ENCODE measurements at places on chromosomes 4 and X.
A peak's percentile ranks its signal among the peaks of the same experiment; 100 is the strongest.

- peak; percentile 31 for DNase-seq
Observed at GRCh38 chr4:78057135-78057599, at the start of gene FRAS1. TSS of gene FRAS1 (plus strand) at chr4:78057323. CDS start at chr4:78058010, 687 bp downstream.

- no peak for DNase-seq
Observed at GRCh38 chr4:14236359-14236758, 608.8 kb upstream of the BOD1L1 start.

GRCh38 chr4:7239101-7239820 lies 46.9 kb downstream of the SORCS2 start:
- no peak for DNase-seq

DNA sequence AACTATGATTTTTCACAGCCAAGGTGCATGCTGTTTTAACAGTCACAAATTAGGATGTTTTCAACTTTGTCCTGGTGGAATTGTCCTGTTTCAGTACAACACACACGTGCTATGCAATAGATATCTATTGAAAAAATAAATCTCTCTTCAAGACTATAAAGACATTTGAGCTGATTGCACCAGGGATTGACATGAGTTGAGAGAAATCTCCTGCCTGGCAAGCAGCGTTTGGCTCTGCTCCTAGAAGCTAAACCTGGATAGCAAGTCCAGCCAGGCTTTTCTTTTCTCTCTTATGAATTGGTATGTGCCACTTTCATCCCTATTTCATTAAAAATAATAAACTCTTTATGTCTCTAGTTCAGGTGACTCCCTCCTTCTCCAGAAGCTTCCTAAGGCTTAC lies 16.6 kb upstream of the NPNT start:
- DNase-seq = no peak

GRCh38 chr4:8273450-8273849 lies 3.9 kb downstream of the HTRA3 start:
- DNase-seq = no peak

DNA sequence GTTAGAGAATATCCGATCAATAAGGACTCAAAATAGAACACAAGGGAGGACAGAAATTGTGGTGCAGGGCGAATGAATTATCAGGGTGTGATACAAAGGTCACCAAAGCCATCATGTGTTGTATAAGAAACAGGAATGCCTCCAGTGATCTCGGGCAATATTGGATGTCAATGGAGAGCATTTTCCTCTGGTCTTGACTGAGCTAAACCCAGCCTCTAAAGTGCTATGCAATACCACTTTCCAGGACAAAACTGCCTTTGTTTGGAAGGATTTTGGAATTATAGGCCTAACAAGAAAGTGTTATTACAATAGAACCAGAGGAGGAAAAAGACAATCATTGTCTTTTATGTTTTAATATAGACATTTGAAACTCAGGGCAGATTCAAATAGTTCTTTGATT lies 281.7 kb downstream of the CHM start:
- no peak for DNase-seq

DNA sequence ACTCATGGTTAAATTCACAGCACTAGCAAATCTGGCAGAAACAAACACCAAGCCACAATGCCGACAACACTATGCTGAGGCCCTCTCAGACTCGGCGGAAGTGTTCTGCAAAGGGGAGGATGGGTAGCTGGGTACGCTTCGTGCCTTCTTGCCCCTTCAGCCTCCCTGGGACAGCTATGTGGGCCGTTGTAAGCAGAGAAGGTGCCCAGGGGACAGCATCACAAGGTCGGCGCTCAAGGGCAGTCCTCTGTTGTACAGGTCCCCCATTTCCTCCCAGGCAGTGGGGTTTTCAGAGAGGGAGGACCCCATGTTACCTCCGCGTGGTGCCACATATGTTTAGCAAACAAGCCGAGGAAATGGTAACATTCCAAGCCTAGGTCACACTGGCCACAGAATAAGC lies 173.6 kb downstream of the AFAP1 start:
- DNase-seq = no peak

GRCh38 chr4:166039822-166040221 lies 166.8 kb downstream of the TLL1 start:
- DNase-seq = no peak

DNA sequence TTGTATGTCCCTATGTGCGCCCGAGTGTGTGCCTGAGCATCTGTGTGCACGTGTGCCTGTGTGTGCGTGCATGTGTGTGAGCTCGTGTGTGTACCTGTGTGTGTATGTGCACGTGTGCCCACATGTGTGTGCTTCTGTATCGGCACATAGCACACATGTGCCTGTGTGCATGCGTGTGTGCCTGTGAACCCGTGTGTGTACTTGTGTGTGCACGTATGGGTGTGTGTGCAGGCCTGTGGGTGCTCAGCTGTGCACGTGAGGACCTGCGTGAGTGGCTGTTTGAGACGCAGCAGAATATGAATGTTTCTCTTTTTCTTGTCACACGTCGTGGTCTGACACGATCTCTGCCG lies 4.3 kb downstream of the AKAP17A start:
- DNase-seq = no peak

DNA sequence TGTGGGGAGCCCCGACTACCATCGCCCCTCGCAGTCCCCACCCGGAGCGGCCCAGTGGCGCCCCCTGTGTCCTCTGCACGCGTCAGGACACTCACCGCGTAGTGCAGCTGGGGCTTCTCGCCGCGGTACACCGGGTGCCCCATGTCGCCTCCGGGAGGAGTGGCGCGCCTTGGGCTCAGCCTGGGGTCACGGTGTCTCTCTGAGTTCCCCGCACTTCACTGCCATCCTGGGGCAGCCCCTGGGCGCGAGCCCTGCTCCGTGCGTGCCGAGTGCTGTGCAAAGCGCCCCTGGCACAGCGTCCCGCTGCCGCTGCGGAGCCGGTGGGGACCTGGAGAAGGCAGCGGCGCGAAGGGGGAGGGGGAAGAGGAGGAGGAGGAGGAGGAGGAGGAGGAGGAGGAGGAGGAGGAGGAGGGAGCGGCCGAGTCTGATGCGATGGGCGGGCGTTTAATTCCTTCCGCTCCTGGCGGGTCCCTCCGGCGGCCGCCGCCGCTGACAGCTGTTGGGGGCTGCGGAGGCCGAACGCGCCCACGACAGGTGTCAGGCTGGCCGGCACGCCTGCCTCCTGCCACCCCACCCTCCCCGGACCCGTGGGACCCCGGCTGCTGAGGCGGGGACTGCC lies 134.3 kb downstream of the AMELX start:
- DNase-seq = no peak

- no peak for DNase-seq
Observed at GRCh38 chrX:22527302-22527701, 254.6 kb downstream of the CBLL2 start.

GRCh38 chr4:40299811-40300292 lies 35.3 kb upstream of the CHRNA9 start:
- no peak for DNase-seq

DNA sequence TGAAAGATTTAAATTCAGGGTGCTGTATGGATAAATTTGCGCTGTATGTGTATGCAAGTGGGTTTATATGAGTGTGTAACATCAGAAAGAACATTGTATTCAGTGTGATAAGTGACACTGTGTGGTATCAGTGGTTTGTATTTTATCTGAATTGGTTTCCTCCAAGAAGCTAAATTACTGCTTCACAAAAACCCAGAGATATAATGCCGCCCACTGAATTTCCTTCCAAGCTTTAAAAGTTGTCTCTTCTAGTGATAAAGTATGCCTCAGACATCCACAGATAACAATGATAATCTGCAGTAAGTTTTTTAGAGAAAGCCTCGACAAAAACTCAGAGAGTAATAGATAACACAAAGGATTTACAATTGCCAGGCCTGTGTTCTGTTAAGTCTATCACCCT lies 710.6 kb upstream of the HS3ST1 start:
- no peak for DNase-seq

- DNase-seq = peak; percentile 18
Observed at GRCh38 chrX:86946569-86946968, 571.0 kb upstream of the KLHL4 start.

DNA sequence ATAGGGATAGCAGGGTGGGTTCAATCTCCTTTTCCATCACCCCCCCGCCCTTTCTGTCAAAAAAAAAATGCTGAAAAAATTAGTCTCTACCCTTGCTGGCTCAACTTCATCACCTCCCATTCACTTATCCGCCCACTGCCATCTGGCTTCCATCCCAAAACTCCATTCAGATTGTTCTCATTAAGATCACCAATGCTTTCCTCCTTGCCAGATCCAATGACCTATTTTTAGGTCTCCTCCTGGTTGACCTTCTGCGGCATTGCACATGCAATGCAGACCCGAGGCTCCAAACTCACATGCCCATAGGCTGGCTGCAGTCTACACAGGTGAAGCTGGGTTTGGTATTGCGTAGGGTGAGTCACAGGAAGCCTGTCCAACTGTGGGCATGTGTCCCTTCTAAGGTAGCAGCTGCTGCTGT lies 21.1 kb upstream of the STIM2 start:
- DNase-seq = peak; percentile 55

DNA sequence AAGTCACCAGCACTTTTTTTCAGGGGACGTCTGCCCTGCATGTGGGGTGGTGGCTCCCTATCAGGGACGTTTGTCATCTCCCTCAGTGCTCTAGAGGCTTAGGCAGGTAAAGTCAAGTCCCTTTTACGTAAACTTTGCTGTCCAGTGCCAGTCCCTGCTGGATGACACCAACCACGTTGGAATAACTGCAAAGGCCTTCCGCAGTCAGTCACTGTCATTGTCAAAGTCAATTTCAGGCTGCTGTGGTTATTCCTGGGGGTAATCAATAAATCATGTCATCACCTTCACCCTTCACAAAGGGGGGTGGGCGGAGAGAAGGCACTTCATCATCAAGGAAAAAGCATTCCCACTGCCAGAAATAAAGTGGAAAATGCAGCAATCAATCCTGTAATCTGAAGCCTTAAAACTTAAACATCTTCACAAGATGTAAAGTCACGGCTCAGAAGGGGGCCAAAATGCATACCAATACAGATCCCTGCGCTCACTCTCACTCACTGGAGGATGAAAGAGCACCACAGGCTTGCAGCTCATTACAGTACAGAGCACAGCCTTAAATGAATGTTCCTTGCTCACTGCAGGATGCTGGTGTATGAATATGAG lies 56.2 kb downstream of the CLDN22 start:
- DNase-seq = peak; percentile 75

- DNase-seq = peak; percentile 85
Observed at GRCh38 chr4:15327311-15328298, 100.2 kb upstream of the C1QTNF7 start.

GRCh38 chr4:122246551-122246950 lies 94.4 kb downstream of the BLTP1 start:
- no peak for DNase-seq

DNA sequence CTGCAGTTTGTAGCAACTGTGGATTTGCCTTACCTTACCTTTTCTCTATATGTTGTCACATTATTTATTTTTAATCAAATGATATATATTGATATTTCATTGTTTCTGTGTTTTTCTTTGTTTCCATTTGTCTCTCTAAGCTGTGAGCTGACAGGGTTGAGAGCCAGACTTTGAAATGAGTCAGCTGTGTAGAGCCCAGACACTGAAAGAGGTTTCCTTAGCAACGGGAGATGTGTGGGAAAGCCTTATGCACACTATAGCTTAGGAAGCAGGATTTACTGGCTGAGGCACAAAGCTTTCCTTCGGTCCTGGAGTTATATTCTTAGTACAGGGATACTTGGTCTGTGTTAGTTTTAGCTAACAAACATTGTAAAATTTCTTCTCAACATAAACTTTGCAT lies 192.2 kb downstream of the FGF13 start:
- peak; percentile 3 for DNase-seq

DNA sequence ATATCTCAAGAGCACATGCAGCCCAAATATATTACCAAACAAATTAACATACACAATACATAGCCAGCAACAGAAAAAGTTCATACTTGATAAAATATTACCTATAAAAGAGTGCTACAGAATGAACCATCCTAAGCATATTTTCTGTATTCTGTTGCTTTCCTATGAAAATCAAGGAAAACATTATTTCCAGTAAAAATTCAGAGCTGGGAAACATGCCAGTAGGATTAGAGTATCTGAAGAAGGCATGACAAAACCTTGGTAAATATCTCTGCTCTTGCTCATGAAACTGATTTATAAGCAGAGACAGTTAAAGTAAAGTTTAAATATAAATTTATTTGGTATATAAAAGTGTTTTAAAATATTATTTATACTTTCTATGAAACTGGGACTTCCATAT lies 599.7 kb downstream of the ARAP2 start:
- no peak for DNase-seq

DNA sequence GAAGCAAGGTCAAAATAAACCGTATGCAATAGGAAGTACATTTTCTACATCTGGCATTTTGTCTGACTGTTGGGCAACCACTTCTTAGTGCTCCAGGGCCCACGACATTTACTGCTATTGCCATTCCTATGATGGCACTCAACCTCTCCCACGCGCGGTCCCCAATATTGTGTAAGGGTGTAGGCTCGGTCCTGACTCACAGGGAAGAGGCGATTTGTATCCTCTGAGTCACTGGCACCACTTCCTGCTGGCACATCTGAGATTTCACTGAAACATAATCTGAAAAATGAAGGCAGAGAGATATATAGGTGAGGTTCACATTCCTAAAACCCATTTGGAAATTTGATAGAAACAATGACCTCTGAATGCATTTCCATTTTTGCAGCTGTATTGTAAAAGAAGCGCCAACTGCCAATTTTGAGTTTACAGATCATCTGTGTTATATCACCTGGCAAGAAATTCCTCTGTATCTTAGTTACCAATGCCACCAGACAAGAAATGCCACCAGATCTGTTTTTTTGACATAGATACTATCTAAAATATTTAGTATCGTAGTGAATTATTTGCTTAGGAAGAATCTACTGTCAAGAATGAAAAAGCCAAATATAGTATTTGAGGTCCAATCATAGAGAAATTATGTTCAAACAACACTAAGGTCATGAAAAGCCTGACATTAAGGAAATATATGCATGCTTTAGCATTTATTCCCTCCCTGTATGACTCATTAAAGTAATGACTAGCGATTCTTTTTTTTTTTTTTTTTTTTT lies 9.8 kb downstream of the EREG start:
- peak; percentile 60 for DNase-seq

DNA sequence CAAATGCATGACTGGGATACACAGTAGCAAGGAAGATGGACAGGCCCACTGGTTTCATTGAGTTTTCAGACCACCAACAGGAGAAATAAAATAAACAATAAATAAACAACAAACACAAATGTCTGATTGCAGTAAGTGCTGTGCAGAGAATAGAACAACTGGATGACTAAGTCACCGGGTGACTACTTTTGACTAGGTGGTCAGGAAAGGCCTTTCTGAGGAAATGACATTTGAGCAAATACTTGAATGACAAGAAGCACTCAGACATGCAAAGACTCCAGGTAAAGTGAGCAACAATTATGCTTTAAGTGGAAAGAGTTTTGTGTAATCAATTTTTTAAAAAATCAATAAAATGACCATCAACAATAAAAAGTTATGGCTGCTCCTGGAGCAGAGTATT lies 137.7 kb downstream of the BTC start:
- no peak for DNase-seq

Data from fibroblast of skin of scalp (primary cell).